CD4-positive, alpha-beta memory T cell (primary cell): ENCODE measurements at places on chromosomes 7 and 10.

DNA sequence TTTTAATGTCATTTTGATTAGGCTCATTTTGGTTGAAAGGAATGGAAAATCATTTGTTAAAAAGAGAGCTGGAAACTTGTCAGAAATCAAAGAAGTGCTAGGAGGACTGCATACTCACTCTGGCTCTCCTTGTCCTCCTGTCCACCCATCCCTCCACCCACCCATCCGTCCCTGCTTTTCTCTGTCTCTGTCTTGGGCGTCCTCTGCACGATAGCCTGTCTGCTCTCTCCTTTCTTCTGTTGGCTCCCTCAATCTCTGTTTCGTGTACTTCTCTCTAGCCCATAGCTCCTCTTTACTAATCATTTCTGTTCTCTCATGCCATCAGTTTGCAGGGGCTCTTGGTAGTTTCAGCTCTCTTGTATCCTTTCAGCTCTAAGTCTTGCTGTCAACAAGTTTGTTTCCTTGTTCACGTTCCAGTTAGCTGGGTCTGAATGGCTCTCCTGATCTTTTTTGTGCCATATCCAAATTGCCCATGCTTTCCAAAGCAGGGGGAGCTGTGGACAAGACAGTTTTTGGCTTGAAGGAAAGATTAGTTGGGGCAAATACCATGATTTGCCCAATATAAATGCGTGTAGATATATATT, 75.6 kb downstream of the KAT6B start:
- no peak for DNase-seq

DNA sequence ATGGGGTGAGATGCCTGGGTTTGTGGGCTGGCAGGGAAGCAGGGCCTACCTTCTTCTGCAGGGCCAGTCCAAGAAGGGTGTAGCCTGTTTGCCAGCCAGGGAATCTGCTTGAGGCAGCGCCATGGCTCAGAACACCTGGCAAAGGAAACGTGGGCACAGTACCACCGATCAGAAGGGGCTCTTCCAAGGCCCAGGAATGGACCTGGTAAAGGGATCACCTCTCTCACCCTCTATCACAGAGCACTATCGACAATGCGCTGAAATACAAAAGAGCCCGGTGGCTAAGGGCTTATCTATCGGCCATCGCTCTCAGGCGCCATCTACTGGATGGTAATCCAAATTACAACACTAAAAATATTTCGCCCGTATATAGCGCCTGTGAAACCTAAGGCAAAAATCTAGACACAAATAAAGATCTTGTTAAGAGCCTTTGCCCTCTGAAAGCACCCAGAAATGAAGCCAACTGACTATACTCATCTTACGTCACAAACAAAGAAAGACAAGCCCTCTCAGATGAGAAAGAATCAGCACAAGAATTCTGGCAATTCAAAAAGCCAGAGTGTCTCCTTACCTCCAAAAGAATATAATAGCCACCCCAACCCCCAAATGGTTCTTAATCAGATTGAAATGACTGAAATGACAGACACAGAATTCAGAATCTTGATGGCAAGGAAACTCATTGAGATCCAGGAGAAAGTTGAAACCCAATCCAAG, 217.8 kb upstream of the HPS1 start:
- peak; percentile 33 for DNase-seq

- no peak for DNase-seq
These were observed 293.2 kb upstream of the NFE2L3 start for GRCh38 chr7:25858525-25859411.

DNA sequence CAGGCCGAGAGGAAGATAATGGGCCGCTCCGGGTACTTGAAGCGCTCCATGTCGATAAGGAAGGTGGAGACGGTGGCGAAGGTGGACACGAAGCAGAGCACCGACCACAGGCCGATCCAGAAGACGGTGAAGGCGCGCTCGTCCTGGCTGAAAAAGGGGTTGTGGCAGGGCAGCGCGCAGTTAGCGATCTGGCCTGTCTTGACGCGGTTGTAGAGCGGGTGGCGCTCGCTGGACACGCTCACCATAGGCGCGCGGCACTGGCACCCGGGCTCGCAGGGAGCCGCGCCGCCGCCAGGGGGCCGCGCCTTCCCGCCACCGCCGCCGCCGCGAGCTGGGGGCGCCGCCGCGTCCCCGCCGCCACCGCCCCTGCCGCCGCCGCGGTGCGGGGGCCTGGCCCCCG, 1.6 kb downstream of the FZD8 start:
- peak; percentile 34 for DNase-seq

DNA sequence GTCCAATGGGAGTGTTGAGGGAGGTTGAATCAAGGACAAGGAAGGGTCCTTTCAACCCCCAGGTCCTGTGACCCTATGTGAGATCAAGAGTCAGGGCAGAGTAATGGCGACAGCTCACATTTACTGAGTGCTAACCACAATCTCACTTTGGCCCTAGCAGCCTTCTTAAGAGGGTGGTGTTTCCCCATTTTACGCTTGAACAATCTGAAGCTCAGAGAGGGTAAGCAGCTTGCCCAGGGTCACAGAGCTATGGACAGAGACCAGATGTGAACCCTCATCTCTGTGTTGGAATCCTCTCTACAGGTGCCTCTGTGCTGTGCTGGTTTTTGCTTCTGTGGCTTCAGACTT, 102.0 kb downstream of the GRK5 start:
- DNase-seq = no peak
